ENCODE measurements at places on chromosomes 7 and 10.

GRCh38 chr10:110649347-110650264 is 5.5 kb downstream of the RBM20 start:
- no peak for DNase-seq

GRCh38 chr10:3853547-3854303 is 68.7 kb upstream of the KLF6 start:
- no peak for DNase-seq

DNA sequence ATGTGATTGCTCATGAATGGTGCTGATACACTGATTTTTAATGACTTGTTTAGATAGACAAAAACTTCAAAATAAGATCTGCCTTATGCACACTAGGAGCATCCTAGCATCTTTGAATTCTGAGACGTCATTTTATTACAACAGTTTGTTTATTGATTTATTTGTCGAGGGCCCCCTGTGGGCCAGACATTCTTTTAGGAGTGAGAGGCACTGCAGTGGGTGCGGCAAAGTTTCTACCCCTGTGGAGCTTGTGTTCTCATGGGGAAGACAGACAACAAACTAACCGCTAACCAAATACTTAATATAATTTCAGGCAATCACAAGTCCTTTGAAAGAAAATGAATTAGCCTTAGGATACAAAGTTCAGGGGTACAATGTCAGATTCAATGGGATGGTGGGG is 363.1 kb downstream of the RPS24 start:
- no peak for DNase-seq

- DNase-seq, result no peak
Measured at GRCh38 chr7:154906201-154906600, 96.7 kb downstream of the PAXIP1 start.

GRCh38 chr7:83947260-83947659 is 247.3 kb downstream of the SEMA3A start:
- peak; percentile 58 for DNase-seq

- no peak for DNase-seq
Measured at GRCh38 chr7:78450706-78451105, 652.1 kb downstream of the PHTF2 start.

DNA sequence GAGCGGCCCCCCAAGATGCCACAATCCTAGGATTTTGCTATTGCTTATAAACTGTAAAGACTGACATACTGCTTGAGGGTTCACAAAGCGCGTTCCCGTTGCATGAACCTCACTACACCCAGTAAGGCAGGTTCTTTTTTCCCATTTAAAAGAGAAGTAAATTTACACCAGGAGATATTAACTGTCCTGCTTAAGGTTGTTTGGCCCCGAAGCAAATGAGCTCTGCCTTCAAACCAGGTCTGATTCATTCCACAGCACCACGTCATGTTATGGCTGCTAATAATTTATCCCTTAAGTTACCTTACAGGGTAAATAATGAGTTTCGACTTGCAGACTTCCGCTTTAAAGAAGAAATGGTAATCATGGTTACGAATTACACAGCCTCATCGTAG is 559 bp upstream of the FKBP14 start:
- no peak for DNase-seq

DNA sequence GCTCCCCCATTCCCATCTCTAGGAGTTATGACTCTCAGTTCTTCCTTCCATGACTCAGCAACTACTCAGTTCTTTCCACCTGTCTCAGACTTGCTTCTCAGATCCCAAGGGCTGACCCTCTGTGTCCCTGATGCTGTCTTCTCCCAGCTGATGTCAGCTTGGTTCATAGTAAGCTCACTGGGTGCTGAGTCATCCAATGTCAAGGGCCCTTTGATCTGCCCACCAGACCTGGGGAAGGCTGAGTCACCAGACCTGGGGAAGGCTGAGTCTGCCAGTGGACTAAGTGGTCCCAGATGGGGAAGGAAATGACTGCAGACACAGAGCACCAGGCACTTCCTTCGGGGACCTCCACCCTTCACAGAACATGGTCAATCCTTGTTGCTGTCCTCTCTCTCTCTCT is 76.1 kb upstream of the ZEB1 start:
- DNase-seq, result no peak

DNA sequence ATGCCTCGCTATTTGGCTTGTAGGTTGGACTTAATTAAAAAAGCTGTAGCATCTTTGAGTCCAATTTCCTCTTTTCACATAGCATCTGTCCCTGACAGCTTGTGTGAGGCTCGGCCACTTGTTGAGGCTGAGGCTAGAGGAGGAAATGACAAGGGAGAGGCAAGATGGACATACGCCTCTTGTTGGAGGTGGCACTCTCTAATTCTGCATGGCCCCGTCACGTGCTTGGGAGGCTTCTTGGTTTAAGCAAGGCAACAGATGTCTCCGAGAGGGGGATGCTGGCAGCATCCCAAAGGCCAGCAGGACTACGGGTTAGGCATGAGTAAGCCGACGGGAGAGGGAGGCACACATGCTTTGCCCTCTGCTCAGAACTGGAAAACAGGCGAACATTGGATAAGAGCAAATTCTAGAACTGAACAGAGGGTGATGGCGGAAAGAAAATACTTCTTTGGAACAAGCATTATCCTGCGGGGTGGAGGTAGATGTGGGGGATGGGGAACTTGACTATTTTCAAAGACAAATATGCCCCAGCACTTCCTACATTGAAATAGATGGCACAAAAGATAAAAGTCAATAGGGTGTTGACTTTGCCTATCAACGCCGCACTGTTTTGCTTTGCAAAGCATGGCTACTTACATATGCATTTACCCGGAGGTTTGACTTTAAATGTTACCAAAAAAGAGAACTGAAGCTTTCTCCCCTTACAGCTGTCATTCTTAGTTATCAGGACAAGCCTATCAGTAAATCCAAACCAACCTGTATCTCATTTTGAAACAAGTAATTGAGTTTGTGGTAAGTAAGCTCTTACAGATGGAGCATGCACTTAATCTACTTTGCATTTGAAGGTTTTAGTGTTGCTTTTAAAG is 94.8 kb downstream of the CHN2 start:
- DNase-seq, result peak; percentile 75

DNA sequence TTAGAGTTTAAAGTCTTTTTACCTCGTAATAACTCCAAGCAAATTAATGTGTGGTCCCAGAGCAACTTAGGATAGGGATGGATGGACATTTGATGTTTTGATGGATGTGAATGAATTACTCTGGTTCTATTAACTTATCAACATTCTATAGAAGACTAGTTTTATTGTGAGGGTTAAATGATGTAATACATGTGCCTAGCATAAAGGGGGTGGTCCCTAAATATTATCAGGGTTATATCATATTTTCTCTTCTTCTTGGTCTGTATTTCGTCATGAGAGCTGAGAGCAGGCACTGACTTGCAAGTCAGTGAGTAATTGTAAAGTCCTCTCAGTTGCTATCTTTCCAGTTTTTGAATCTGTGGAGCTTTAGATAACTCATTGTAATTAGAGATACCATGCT is 219.3 kb downstream of the GATA3 start:
- DNase-seq, result no peak

GRCh38 chr10:62072901-62073300 is 171.4 kb downstream of the ARID5B start:
- DNase-seq, result no peak

GRCh38 chr10:125116652-125117310 is 43.6 kb downstream of the CTBP2 start:
- no peak for DNase-seq

DNA sequence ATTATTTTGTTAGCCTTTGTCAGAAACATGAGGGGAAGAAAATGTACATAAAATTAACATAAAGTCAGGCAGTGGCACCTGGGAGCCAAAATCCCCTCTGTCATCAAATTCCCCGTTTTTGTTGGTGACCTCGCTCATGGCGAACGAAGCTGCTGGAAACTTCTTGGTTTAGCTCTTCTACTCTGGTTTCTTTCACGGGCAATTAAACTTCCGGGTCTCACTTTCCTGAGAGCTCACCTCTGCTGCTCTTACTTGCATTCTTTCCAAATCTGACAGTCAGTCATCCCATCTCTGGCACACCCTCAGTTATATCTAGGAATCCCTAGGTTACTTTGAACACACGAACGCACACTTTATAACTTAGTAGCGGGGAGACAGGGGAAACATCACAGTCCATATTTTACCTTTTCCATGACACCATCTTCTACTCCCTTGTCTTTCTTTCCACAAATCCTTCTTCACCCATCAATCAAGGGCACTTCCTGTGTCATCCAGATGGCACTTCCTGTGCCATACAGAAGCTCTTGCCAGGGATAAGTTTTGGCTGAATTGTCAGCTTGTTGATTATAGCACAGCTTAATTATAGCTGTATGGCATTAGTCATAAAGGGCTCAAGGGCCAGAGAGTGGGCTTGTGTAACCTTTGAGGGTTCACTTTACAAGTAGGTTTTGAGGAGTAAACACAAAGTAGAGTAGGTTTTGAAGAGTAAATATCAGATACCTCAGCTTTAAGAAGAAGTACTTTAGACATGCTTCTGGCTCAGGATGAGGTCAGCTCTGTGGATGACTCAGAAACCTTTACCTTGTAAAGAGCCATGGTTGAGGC is 105.1 kb downstream of the GATA3 start:
- no peak for DNase-seq

DNA sequence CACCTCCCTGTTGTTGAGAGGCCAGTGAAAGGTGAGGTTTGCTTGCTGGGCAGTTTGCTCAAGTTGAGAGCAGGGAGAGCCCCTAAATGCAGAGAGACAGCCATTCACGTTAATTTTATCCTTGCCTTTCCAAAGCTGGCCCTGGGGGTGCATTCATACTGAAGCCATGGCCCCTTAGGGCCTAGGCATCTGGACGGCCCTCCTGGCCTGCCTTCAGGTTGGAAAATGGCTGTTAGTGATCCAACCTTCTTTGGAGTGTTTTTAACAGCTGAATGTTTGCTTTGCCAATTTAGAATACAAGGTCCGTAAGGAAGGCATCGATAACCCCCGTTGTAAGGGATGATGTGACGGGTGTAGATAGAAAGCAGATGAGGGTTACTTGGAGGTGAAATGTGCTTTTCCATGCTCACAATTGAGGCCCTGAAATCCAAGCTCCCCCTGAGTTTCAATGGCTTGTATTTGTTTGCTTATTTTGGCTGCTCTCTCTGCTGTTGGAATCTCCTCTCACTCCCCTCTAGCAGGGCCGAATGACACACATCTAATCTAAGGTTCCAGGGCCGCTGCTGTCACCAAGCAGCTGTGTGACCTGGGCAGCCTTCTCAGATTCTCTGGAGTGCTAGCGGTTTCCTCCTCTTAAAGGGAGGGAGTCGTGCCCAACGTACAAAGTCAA is 171.6 kb upstream of the MKI67 start:
- no peak for DNase-seq

DNA sequence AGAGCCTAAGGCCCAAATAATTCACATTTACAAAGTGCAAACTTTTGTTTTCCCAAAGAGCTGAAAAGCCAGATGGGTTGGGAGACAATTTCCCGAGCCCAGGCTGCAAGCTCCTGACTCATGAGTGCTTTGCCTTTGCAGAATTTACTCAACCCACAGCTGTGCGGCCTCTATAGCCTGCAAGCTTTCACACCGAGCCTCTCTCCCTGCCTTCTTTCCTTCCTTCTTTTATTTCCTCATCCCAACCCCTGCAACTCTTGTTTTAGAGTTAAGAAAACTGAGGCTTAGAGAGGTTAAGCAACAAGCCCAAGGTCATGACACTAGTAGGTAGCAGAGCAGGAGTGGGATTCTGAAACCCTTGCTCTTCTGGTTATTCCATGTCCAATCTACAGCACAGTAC is 203.0 kb upstream of the GPR26 start:
- no peak for DNase-seq

- no peak for DNase-seq
Measured at GRCh38 chr10:9399275-9399983, 1344.9 kb downstream of the GATA3 start.

DNA sequence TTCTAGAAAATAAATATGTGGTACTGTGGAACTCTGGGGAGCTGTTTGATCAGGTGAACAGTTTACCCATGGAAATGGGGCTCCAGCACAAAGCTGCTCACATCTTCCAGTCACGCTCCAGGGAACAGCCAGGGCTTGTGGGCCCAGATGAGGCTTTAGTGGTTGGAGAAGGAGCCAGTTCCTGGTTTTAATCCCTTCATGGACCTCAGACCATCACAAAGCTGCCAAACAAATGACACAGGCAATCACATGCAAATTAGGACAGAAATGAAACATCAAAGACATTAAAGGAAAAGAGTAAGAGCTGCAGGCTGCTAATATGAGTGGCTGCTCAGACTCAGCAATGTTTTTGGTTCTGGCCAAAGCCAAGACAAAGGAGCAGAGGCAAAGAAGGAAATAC is 2.2 kb upstream of the ATP6V0E2 start:
- no peak for DNase-seq

- no peak for DNase-seq
Measured at GRCh38 chr10:31087011-31087410, 55.3 kb upstream of the ZNF438 start.

GRCh38 chr7:156236181-156236889 is 404.2 kb upstream of the RNF32 start:
- DNase-seq, result no peak

- DNase-seq, result peak; percentile 99
Measured at GRCh38 chr7:74658178-74659004, 873 bp downstream of the GTF2I start.

DNA sequence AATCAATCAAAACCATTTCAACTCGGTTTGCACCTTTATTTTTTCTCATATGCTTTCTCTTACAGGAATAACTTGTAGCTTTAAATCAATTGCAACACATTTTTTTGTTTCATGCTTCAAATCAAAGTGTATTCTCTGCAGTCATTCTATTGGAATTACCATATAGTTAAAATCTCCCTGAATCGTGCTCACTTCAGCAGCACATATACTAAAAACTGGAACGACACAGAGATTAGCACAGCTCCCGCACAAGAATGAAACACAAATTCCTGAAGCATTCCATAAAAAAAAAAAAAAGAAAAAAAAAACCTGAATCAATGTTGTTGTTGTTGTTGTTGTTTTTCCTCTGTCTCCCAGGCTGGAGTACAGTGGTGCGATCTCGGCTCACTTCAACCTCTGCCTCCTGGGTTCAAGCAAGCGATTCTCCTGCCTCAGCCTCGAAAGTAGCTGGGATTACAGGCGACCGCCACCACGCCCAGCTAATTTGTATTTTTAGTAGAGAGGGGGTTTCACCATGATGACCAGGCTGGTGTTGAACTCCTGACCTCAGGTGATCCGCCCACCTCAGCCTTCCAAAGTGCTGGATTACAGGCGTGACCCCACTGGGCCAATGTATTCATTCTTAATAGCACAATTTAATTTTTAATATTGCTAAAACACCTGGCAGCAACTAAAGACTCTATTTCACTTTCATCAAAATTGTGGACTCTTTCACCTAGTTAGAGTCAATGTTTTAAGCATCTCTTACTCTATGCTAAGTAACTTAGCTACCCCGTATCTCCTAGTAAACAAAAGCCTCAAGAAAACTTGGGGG is 26.3 kb downstream of the ANKRD61 start:
- DNase-seq, result no peak
